ENCODE measurements at places on chromosomes 6 and 20.

- no peak for DNase-seq
Observed at GRCh38 chr6:142721215-142721920, 223.6 kb downstream of the HIVEP2 start.

DNA sequence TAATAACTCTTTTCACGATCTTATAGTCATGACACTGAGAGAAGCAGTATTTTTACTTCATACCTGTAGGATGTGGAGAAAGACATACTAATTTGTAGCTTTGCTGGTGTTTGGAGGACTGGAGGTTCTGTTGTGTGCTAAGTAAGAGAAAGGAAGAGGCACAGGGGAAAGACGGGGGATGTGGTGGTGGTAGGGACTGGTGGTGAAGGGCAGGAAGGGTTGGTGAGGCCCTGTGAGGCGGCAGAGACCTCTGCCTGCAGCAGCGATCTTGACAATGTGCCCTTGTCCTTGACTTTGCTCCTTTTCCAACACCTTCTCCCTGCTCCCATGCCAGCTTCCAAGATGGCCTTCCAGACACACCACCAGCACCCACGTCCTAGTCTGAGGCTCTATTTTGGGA is 32.6 kb upstream of the MPC1 start:
- DNase-seq, result no peak

DNA sequence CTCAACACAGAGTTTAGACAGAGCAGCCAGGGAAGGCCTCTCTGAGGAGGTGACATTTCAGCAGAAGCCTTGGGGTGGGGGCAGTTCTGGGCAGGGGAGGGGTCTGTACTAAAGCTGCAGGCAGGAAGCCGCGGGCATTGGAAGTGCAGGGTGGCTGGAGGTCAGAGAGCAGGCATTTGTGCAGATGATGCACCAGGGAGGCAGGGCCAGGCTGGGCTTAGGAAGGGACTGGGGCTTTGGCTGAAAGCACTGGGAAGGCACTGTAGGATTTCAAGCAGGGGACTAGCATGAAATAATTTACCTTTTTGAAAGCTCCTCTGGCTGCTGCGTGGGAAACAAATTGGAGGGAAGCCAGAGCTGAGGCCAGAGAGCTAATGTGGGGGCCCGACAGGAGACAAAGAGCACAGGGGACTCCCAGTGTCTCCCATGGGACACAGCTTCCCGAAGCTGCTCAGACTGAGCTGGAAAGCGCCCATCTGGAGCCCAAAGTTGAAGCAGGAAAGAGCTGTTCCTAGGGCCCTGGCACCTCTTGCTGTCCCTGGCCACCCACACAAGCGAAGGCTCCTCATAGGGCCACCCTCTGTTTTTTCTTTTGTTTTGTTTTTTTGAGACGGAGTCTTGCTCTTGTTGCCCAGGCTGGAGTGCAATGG is 19.3 kb downstream of the ADA start:
- DNase-seq, result no peak

DNA sequence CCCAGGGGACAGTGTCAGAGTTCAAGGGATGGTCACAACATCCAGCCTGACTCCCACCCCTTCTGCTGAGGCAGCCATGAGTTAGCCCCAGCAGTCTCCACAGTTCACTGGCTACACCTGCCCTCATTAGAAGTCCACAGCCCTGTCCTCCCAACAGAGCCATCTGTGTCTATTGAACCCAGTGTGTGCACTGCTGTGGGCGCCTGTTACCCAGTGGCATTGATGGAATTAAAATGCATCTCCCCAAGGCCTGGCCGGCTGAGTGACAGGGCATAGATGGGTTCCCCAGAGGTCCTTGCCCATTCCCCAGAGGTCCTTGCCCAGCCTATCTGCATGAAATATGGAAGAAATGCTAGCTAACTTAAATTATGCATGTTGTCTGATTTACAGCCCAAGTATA is 73.3 kb downstream of the PCSK2 start:
- no peak for DNase-seq

DNA sequence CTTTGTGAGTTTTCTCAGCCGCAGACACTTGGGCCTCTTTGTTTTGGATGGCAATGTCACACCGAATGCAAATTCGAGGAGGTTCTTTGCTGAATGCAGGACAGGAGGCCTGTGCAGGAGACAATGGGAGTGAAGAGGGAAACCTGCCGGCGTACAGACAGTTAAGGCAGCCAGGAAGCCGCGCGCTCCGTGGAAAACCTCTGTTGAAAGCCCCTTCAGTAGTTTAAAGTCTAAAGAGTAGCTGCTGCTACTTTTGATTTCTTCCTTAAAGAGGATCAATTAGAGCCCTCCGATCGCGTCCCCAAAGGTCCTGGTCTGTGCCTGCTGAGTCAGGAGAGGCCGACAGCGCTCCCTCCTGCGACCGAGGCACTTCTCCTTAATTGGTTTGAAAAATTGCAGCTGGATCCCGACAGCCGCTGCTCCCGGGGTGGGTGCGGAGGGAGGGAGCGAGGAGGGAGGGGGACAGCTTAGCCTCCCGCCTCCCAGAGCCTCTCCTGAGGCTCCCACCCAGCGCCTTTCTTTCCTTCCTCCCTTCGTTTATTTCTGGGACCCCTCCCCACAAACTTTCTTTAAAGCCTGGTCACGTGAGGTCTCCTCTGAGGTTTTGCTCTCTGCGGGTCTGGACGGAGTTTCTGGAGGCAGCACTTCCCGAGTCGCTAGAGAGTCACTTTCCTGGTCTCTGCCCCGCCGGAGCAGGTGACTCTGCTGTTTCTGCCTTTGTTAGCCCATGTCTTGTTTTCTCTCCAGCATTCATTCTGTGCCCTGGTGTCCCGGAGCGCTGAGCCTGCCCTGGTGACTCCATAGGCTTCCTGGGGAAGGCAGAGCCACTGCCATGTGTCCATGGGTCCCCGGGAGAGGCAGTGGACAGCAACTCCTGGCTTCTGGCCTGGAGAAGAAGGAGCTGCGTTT is 22.3 kb upstream of the RPP40 start:
- peak; percentile 1 for DNase-seq

- no peak for DNase-seq
Observed at GRCh38 chr6:40925341-40925740, 113.7 kb downstream of the UNC5CL start.

DNA sequence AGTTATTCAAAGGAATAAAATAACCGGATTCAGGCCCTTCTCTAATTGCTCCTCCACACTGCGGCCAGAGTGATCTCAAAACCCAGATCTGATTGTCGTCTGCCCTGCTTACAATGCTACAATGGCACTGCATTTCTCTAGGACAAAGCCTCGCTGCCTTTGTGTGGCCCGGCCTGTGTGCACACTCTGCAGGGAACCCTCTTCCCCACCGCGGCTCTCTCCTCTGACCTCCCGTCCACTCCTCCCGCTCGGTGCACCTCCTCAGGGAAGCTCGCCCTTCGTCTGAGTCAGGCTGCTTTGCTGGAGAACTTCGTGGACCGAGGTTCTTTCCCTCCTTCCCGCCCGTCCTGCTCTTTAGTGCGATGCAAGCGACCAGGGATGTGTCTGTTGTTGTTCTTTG is 101.6 kb upstream of the SNX9 start:
- DNase-seq, result no peak

- no peak for DNase-seq
Observed at GRCh38 chr20:14481863-14482262, 144.5 kb upstream of the FLRT3 start.

DNA sequence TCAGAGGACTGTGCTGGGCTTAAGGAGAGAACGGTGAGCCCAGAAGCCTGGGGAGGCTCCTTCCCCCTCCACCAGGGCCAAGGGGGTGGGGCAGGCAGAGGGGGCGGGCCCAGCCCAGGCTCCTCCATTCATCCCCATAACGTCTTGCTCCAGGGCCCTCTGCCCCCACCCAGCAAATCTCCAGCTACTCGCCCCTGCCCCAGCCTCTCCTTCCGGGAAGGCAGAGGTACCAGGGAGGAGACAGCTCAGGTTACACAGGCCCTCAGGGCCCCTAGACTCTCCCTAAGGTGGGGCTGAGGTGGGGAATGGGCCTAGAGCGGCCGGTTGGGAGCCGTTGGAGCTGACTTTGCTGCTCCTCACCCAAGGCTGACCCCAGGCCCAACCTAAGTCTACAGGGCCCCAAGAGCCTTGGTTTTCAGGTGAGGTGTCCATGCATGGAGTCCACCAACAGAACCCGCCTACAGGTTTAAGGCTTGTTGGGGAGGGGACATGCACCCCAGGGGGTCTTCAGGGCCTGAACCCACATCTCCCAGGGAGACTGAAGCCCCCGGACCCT is 1.2 kb downstream of the LAMA5 start:
- no peak for DNase-seq

GRCh38 chr20:1983301-1983700 is 10.6 kb downstream of the PDYN start:
- DNase-seq, result no peak

- no peak for DNase-seq
Observed at GRCh38 chr20:53223626-53224172, 251.5 kb downstream of the TSHZ2 start.

DNA sequence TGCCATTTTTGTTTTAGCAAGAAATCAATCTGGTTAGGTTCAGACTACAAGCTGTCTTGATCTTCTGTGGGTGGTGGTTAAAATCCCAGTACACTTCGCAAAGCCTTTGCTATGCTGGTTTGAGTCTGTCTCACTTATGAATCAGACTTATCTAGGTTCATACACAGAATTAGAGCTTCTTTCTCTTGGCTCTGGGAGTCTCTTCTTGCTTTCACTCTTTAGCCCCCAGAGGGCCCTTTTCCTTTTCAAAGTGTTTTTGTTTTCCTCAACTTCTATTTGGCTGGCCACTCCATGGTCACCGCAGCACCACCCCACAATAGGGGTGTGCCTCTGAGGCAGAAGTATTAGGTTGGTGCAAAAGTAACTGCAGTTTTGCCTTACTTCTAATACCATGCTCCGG is 21.3 kb downstream of the ECI2 start:
- DNase-seq, result no peak

GRCh38 chr20:10247440-10247839 is 28.8 kb downstream of the SNAP25 start:
- DNase-seq, result no peak

DNA sequence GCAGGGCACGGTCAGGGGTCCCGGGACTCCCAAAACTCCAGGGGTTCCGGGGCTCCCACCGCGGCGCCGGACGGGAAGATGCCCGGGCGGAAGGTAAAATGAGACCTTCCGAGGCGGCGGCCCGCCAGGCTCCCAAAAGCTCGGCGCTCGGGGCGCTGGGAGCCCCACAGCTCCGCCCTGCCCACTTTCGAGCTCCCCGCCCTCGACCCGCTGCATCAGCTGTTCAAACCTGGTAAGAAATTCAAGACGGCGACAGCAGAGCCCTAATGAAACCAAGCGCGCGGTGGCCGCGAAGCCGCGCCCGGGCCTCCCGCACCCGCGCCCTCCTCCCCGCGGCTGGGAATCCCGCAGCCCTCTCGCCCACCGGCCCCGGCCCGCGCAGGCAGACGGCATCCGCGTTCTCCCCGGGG is 369 bp downstream of the SLC4A11 start:
- no peak for DNase-seq

DNA sequence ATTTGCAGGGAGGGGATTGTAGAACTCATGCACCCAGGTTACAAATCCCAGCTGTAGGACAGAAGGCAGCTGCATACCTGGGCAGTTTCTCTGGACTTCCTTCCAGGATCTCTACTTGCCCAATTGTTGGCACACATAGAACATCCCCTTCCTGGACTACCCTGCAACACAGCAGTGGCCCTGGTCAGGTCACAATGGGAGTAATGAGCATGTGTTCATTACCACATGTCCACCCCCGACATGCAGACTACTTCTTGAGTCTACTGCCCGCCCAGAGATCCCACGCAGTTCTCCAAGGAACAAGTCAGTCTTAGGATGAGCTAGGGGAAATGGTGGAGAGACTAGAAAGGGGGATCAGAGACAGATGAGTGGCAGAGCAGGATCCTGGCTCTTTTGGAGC is 5.1 kb downstream of the PEX6 start:
- DNase-seq, result no peak

DNA sequence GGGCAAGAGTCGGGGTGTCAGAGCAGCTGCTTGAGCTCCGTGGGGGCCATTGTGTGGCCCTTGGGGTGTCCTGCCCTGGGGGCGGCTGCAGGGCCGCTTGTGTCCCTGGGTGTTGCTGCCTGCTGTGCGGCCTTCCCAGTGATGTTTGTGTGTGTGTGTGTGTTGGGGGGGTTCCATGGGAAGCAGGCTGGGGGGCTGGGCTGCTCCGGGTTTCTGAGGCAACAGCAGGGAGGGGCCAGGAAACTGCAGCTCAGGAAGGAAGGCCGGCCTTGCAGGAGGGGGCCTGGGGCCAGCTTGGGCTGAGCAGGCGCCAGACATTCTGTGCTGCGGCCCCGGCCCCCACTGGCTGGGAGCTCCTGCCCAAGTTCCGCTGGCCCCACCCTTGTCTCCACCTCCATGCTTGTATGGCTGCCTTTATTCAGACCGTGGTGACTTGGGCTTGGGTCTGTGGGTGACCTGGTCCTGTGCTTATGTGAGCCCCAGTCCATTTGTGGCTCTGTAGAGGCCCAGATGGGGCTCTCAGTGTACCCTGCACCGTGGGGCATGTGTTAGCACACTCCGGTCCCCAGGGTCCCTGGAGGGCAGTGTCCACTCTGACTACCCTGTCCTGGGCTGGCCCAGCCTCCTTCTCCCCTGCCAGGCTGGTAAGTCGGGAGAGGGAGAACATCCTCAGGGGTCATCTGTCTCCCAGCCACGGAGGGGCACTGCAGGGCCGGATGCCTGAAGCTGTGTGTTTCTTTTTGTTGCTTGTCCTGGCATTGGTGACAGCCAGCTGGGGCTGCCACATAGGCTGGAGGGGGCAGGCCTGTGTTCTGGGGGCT is 4.6 kb upstream of the SOX18 start:
- DNase-seq, result no peak

DNA sequence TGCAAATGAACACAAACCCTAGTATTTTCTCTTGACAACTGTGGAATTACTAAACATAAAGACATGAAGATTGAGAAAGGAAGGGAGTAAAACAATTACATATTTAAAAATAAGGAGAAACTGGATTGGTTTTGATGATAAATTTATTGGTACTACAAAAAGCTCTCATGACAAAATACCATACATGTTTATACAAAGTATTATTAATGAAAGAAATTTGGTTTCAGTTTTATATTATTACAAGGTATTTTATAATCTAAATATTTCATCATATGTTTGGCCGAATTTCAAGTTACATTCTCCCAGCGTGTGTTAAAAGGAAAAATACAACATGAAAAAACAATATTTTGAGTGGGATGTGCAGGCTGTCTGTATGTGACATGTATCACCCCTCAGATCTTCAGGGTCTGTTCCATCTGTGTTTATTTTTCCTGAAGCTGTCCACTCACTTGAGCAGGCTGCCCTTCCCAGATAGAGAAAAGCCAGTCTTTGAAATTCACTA is 568.4 kb downstream of the NKAIN2 start:
- DNase-seq, result no peak

- no peak for DNase-seq
Observed at GRCh38 chr6:55450005-55450404, 122.7 kb downstream of the GFRAL start.

All from NCI-H1417 treated with DMSO at 0.1 percent for 48 hours (cell line).